Lung (tissue), 17 donors: ENCODE measurements at places on chromosomes 7 and 10. TPM values are rescaled to one million over a fixed set of nuclear protein-coding genes. Genes with fewer than 3 reads are reported as not detected.

The LEP gene
- not detected for total RNA-seq

DNA sequence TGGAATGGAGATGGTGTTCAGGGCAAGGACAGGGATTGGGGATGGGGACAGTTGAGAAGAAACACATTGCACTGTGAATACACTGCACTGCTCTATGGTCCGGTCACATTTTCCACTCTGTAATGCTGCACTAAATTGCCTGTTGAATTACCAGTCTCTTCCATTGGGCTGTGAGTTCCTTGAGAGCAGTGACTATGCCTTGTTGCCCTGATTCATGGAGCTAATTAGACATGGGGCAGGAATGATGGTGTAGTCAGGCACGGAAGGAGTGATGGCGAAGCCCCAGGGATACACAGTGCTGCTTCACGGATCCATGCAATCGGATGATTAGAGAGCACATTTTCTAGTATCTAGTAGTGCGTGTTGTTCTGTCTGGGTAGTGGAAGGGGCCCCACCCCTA, 25.4 kb upstream of the GPAM start:
- H3K27me3 ChIP-seq: no peaks in the 10 kb centered on the region
- DNase-seq: no peak
- H3K27ac ChIP-seq: no peak overlapping the region

The PSD gene
- total RNA-seq: 5.3 TPM

GRCh38 chr10:88961266-88961665, 8.7 kb upstream of the ACTA2 start:
- no peak overlapping the region for H3K27ac ChIP-seq
- no peak for DNase-seq
- H3K36me3 ChIP-seq: no peaks in the 10 kb centered on the region
- no peaks in the 10 kb centered on the region for H3K27me3 ChIP-seq
- peaks cover 14% of the 10 kb centered on the region for H3K4me1 ChIP-seq
- H3K4me3 ChIP-seq: no peak overlapping the region

The MAGI2 gene
- 7.9 TPM for total RNA-seq

DNA sequence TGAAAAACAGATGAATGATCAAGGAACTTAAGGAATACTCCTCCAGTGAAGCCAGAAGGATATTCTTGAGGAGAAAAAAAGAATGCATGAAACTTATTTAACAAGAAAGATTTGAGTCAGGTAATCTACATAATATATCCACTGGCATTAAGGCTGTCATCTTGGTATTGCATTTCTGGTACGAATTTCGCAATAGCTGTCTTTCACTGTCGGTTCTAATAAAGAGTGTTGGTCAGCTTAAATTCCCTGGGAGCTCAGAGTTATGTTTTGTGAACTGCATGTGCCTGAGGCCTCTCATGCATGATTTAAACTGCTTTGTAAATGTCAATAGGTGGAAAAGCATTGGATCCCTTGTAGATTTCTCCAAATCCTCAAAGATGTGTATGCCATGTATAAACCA, 565.3 kb upstream of the GALNT17 start:
- peaks cover 11% of the 10 kb centered on the region for H3K4me1 ChIP-seq
- no peak overlapping the region for H3K27ac ChIP-seq
- H3K4me3 ChIP-seq: no peak overlapping the region
- DNase-seq: no peak

- no peak overlapping the region for H3K4me3 ChIP-seq
- no peaks in the 10 kb centered on the region for H3K4me1 ChIP-seq
- H3K27me3 ChIP-seq: no peaks in the 10 kb centered on the region
Measured at GRCh38 chr7:85021101-85021704, 165.7 kb downstream of the SEMA3D start.
